Activated CD8-positive, alpha-beta memory T cell treated with anti-CD3 and anti-CD28 coated beads for 4 hours (primary cell): ENCODE measurements at places on chromosomes 4 and X.

DNA sequence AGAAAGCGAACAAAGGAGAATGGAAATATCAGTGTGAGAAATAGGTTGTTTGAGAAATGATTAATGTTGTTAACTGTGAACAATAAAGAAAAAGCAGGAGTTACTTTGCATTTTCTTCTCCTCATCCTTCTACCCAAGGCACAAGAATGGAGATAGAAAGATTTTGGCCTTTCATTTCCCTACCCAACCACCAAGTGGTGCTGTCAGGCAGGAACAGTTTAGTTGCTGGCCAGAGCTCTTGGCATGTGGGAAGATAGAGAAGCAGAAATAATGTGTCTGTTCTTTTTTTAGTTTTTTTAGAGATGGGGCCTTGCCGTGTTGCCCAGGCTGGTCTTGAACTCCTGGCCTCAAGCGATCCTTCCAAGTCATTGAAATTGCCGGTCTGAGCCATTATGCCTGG is 12.8 kb downstream of the HOPX start:
- DNase-seq = no peak

DNA sequence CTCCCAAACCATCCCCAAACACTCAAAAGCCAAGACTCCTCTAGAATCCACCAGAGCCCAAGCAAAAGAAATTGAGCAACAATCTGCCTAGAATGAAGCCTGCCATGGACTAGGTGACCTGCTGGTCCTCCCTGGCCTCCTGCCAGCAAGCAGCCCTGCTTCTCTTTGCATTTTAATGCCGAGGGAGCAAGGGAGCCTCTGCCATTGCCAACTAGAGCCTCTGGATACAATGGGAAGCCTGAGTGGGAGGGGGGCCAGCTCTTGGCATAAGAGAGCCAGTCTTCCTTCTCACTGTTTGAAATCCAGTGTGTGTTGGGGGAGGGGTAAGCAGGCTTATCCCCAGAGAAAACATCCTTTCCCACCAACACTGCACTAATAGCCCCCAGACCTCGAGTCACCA is 1.5 kb upstream of the GDPD2 start:
- DNase-seq = no peak

- no peak for DNase-seq
Measured at GRCh38 chr4:88191404-88191803, 33.0 kb upstream of the ABCG2 start.

GRCh38 chr4:137541876-137542646 is 9.8 kb upstream of the PCDH18 start:
- no peak for DNase-seq
